Hematopoietic multipotent progenitor cell treated with erythropoietin and hydrocortisone succinate and interleukin-3 and kit ligand, for 6 days (in vitro differentiated cells): ENCODE measurements at places on chromosomes 7 and 10.

DNA sequence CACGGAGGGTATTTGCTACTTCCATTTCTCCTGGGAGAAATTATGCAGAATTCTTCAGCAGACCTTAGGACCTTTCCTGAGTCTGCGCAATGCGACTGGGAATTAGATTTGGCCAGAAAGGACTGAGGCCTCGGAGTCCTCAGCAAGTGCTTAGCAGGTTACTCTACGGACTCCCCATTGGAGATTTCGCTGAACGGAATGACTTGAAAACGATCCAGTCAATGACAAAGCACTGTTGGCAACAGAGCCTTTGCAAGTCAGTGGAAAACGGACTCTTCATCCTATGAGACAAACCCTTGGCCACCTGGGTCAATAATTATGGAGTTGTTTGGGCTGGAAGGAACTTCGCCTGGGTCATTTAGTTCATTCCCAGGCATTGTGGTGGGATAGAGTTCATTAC lies 107.4 kb downstream of the FAM204A start:
- no peak for DNase-seq

DNA sequence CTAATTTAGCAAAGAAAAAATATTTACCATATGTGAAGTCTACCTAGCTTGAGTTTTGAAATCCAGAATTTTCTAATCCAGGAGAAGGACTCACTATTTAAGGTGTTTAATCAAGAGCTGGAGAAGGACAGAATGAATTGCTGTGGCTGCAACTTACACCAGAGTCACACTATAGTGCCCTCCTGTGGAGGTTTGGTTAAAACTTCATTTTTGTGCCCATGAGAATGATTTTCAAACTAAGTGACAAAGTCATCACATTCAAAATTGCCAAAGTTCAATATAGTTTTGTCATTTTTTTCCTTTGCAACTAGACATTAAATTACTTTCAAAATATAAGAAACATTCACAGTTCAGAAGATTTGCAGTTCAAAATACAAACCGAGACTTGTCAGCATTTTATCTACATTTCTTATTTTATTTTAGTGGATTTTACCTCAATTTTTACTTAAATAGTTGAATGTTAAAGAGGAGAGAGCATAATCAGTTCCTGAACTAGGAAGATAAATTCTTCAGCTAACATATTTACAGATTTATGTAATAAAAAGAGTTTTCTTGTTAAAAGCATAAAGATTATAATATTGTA lies 70.7 kb downstream of the CABCOCO1 start:
- DNase-seq = peak; percentile 84

- DNase-seq = no peak
Observed at GRCh38 chr7:115973406-115973805, 57.2 kb downstream of the TFEC start.

DNA sequence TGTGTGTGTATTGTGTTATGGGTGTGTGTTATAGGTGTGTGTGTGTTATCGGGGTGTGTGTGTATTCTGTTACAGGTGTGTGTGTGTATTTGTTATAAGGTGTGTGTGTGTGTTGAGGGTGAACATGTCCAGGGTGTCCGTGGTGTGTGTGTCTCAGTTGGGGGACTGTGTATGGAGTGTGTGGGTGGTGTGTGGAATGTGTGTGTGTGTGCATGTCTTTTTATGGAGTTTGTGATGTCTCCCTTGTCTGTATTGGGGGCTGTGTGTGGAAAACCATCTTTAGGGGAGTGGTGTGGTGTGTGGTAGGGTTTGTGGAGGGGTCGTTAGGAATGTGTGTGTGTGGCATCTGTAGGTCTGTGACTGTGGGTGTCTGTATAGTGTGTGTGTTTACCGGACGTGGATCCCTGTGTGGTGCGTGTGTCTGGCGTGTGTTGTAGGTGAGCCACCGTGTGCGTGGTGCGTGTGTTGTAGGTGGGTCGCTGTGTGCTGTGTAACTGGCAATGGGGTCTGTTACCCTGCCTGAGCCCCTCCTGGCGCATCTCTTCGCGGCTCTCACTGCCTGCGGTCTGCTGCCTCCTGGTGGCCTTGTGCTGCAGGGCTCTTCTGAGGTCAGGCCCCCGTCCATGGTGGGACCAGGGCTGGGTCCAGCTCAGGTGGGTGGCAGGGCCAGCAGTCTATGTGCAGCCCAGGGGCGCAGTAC lies 61.7 kb downstream of the PALD1 start:
- peak; percentile 46 for DNase-seq

- peak; percentile 43 for DNase-seq
Observed at GRCh38 chr7:130435311-130435854, 5.4 kb downstream of the CEP41 start.

DNA sequence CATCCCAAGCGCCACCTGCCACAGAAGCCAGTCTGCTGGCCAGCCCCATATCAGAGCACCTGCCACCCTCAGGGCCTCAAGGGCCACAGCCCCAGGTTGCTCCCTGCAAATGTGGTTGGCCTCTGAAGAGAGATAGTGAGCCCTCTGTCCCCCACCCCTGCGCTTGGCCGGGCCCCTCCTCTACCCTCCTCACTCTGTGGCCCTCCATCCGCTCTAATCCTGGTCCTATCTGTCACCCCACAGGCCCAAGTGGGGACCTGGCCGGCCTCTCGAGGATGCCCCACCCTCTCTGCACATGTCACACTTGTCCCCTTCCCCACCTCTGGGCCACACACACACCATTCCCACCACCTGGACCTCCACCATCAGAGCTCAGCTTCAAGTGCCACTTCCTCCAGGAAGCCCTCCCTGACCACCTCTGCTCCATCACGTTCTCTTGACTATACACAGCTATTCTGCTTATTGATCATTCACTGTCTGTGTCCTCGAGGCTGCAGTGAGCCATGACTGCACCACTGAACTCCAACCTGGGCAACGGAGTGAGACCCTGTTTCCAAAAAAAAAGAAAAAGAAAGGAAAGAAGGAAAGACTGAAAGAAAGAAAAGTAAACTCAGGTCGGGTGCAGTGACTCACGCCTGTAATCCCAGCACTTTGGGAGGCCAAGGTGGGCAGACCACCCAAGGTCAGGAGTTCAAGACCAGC lies 42.4 kb downstream of the TNRC18 start:
- DNase-seq = peak; percentile 65

- no peak for DNase-seq
Observed at GRCh38 chr10:3723766-3724165, 61.2 kb downstream of the KLF6 start.

GRCh38 chr10:122130474-122131110 lies 140.5 kb upstream of the BTBD16 start:
- no peak for DNase-seq

DNA sequence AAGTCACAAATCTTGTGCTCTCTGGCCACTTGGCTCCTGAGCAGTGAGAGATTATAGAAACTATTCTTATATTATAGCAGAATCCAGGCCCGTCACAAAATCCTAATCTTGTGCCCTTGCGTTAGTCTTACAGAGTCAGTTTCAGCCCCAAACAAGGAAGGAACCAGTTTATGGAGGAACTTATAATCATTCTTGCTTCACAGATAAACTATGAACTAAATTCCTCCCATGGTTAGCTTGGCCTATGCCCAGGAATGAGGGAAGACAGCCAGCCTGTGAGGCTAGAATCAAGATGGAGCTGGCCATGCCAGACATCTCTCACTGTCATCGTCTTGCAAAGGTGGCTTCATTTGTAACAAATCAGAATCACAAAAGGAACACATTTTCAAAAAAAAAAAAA lies 199.7 kb upstream of the PITRM1 start:
- DNase-seq = no peak

- DNase-seq = peak; percentile 50
Observed at GRCh38 chr10:13105184-13105583, 5.2 kb downstream of the OPTN start.
